ENCODE measurements at places on chromosomes 5 and 9. TPM values are rescaled to one million over a fixed set of nuclear protein-coding genes. Genes with fewer than 3 reads are reported as not detected.

DNA sequence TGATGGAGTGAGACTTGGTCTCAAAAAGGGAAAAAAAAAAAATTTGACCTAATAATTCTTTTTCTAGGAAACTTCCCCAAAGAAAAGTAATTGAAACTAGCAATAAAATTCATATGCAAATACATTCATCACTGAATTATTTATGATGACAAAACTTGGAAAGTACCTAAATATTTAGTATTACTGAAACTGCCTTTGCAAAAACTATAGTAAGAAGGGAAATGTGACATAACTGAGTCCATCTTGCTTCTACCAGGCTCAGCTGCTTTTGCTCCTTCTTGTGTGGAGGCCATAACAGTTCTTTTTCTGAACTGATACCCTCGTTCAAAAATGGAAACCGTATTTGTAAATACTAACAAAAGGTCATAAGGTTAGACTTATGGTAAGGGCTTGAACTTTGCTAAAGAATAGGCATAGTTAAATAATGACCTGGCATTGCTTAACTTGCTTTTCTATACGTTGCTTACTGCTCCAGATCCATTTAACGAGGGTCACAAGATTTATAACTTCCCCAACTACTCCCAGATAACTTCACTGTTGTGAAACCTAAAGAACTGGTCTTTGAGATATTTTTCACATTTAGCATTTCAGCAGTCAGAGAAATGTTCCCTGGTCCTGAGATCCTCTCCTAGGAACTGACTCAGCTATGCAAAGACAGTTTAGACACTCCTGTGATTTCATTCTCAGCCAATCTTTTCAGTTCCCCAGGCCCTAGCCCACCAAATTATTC is 68.4 kb downstream of the CFAP95 start:
- DNase-seq: no peak

DNA sequence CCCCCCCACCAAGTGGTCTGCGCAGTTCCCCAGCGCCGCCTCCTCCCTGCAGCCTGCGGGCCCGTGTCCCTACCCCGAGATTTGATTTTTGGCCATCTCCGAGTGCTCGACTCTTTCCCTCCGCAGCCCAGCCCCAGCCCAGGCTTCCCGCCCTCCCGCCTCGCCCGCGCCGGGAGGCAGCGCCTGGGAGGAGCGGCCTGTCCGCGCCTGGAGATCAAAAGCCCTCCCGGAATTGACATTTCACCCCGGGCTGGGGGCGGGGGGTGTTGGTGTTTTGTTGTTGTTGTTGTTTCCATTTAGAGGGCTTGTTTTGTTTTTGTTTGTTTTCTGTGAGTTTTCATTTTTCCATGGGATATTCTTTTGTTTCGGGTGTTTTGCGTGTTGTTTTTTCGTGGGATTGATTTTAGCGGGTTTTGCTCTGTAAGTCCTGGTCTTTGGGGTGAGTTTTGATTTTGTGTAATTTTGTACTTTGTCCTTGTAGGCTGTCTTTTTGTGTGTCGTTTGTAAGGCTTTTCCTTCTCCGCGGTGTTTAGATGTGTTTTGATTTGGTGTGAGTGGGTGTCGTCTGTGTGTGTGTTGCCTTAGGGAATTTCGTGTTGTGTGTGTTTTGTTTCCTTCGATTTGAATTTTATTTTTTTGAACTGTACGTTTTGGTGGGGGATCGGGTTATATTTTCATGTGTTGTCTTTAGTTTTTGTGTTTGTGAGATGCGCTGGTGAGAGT is 1.7 kb upstream of the PAX5 start:
- no peak for DNase-seq

CCDC180 gene
- 8.9 TPM for polyA plus RNA-seq

- no peak for DNase-seq
Measured at GRCh38 chr5:5475975-5476374, 53.5 kb downstream of the ICE1 start.

Data from left renal cortex interstitium (tissue), 4 donors.